ENCODE measurements at places on chromosomes 7 and 10.

DNA sequence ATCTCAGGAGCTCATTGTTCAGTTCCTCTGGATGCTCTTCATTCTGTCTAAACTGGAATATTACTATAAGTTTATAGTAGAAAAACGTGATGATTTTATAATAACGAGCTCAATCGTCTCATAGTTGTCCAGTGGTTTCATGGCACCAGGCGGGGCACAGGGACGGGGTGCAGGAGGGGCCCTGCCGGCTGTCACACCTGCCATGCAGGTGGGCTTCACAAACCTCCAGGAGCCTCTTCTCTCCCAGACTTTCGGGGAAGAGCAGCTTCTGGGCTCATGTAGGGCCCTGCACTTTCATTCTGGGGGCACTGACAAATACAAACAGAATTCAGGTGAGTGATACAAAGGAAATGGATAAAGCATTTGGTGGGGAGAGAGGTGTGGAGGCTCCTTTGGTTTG, 146.9 kb upstream of the KLF6 start:
- no peak for DNase-seq

- DNase-seq = no peak
Measured at GRCh38 chr7:292826-293225, 2.9 kb downstream of the FOXL3 start.

DNA sequence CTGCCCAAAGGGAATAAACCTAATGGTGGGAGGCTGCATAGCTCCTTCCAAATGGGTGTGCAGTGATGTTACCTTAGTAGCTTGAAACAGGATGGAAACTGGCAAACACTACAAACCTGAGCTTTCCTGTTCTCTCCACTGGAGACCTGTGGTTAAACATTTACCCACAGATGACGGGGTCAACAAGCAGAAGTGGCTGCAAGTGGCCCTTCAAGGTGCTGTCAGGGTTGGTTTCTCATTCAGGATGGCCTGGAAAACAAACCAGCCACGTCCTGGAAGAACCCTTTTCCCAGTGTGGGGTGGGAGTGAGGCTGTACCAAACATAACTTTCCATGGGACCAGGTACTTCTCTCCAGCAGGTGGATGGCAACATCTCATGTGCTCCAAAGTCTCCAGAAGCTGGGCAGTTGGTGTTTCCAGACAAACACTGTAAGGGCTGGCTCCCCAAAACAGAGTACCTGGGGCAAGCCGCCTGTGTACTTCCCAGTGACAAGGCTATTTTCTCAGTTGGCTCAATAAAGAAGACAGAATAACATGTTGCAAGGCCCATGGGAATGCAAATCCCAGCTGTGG, 67.5 kb downstream of the DNAJB9 start:
- no peak for DNase-seq

DNA sequence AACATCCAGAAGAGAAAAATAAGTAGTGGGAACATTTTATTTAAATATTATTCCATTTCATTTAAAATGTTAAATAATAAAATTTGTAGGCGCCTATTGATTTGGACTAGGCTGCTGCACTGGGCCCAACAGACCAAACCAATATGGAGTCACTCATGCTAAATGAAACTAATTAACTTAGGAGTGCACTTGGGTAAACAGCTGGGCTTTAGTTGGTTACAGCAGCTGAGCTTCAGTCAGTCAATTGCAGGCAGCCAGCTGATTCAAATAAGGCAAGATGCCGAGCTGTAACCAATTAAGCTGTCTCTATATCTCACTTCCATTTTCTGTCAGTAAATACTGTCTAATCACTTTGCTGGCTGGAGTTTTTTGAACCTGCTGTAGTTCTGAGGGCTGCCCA, 102.1 kb upstream of the WDR11 start:
- no peak for DNase-seq
